ENCODE measurements at places on chromosomes 13 and 19.
A peak's percentile ranks its signal among the peaks of the same experiment; 100 is the strongest.

DNA sequence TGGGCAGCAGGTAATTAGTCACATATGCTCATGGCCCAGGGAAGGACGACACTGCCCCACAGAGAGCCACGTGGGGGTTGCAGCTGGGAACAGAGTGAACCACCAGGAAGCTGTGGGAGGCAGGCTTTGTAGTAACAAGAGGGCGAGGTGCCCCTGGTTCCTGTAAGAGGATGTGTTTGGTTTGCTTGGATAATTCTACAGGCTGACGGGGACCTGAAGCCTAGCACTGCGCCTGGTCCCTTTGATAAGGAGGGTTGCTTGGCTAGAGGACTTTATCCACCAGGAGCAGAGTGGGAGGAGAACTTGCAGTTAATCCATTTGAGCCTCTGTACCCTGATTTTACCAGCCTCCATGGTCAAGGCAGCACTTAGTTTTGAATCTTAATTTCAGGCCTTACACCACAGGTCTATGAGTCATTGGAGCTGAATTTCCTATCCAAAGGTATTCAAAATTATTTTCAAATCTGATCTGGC lies 67.4 kb upstream of the CLDN10 start:
- DNase-seq = peak; percentile 26

DNA sequence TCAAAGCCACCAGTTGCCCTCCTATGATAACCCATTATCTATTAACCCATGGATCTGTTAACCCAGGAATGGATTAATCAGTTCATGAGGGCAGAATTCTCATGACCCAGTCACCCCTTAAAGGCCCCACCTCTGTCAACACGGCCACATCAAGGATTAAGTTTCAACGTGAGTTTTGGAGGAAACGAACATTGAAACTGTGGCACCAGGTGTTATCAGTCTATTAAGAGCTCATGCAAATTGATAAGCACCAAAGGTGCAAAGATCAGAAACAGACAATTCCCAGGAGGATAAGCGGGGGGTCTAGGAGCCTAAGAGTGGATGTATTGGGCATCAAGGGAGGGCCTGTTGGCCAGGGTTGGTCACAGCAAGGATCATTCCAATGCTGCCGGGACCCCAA lies 19.9 kb upstream of the ELAVL1 start:
- DNase-seq = no peak

GRCh38 chr19:19662871-19663255 lies 613 bp downstream of the ATP13A1 start:
- DNase-seq = no peak

DNA sequence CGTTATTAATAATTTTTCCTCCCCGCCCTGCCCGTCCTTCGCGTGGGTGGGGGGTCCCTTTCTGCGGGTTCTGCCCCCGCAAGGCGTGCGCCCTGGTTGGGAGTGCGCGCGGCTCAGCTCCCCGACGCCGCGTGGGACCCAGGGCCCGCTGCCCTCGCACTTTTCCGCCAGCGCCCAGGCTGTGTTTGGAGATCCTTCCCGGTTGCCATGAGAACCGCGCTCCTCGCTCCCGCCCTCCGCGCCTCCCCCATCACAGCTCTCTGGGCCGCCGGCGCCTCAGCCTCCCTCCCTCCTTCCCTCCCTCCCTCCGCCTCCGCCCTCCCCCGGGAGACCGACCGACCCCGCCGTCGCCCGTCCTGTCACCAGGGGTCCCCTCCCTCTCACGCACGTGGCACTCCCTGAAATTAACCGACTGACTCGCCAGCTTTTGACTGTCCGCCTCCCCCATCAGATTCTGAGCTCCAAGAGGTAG lies 2.4 kb upstream of the SSBP4 start:
- DNase-seq = peak; percentile 88

- no peak for DNase-seq
Observed at GRCh38 chr13:97268772-97269171, 46.6 kb downstream of the MBNL2 start.

- DNase-seq = no peak
Observed at GRCh38 chr13:94329277-94329676, 150.2 kb downstream of the DCT start.

- DNase-seq = no peak
Observed at GRCh38 chr13:77360032-77360685, 33.3 kb upstream of the MYCBP2 start.
